Psoas muscle (tissue), 8 donors: ENCODE measurements at places on chromosomes 7 and 10. TPM values are rescaled to one million over a fixed set of nuclear protein-coding genes. Genes with fewer than 3 reads are reported as not detected.

DNA sequence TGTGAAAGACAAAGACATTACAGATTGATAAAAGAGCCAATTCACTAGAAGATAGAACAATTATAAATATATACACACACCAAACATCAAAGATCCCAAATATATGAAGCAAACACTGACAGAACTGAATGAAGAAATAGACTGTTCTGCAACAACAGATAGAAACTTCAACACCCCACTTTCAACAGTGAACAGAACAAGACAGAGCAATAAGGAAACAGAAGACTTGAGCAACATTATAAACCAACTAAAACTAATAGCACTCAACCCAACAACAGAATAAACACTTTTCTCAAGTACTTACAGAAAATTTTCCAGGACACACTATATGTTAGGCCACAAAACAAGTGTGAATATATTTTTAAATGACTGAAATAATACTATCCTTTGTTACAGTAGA, 10.9 kb downstream of the CDCA7L start:
- DNase-seq: no peak

- no peak for DNase-seq
Measured at GRCh38 chr10:30968711-30969110, 63.0 kb downstream of the ZNF438 start.

DNA sequence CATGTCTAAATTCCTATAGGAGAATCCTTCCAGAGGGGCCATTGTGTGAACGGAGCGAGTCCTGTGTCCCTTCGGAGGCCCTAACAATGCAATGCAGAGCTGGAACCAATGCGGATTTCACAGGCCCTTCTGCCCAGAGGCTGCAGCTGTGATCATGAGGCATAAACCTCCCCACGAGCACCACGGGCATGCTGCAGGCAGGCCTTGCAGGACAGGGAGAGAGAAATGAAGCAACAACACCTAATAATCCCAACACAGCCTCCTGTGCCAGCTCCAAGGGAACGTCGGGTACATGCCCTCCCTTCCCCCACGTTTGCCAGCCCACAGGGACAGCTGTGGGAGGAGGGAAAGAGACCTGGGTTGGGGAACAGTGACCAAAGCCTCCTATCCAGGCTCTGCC, 74.4 kb downstream of the TNS3 start:
- DNase-seq: peak; percentile 39

GRCh38 chr7:158655931-158656441, 48.6 kb downstream of the NCAPG2 start:
- no peak for DNase-seq

DNA sequence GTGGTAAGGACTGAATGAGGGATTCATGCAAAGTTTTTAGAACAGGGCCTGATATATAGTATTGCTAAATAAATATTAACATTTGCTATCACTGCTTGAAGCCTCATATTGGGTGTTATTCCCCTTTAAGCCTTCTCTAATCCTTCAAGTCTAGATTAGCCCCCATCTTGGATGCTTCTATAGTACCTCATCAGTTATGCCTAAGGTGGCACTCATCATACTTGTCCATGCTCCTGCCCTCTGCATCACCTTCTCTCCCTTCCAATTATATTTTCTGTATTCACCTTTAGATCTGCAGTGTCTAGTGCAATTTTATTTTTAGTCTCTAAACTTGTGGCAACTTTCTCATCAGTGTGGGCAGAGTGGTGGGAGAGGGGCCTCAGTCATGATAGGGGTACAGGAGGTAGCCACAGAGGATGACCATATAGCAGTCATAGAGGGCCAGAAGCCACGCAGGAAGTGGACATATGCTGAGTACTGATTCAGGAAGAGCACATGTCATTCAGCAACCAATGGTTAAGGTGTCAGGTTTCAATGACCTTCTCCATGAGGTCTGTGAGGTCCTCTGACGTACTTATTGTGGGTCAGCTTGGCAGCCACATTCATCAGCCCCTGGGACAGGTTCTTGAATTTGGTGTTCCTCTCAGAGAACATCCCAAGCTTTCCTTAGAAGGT, 2.5 kb downstream of the ENTPD1 start:
- DNase-seq: no peak

GRCh38 chr10:93070378-93071176, 3.1 kb upstream of the CYP26A1 start:
- DNase-seq: no peak

DNA sequence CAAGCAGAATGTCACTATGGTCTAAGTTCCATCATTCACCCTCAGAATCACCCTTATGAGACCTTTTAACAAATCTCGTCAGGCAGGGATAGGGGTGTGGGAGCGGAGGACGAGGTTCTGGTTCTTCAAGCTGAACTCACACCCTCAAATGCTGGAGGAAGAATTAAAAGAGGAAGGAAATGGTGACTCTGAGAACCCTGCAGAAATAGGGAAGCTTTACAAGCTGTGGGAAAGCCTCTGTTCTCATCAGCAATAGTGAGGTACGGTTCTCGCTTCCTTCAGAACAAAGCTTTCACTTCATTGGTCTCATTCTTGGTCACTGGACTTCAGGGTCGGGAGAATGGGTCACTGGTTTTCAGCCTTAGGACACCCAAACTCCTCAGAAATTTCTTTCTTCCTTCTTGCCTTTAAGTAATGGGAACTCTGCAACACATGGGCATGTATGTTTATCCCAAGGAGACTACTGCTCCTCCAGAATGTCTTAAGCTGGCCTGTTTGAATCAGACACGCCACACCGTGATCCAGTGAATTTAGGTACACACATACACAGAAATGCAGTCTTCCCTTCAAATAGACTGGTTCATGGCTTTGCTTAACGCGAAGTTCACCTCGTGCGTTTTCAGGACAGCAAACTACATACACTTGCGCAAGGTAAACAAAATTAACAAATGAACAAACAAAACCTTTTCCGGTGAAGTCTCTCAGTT, 226.0 kb downstream of the SFMBT2 start:
- DNase-seq: no peak

- peak; percentile 62 for DNase-seq
Measured at GRCh38 chr7:36390199-36391090, 783 bp downstream of the ANLN start.

- no peak for DNase-seq
Measured at GRCh38 chr10:24344279-24344678, 135.3 kb downstream of the KIAA1217 start.

Gene SYCE1
- not detected for total RNA-seq

Gene GPR15LG
- total RNA-seq: not detected

Gene FAS
- 3.5 TPM for total RNA-seq

Gene RTKN2
- total RNA-seq: 0.09 TPM
